ENCODE measurements at places on chromosomes 2 and 18.

- no peak for DNase-seq
Observed at GRCh38 chr2:170052151-170052550, 125.8 kb upstream of the MYO3B start.

GRCh38 chr2:39620067-39620466, 45.6 kb upstream of the TMEM178A start:
- no peak for DNase-seq

DNA sequence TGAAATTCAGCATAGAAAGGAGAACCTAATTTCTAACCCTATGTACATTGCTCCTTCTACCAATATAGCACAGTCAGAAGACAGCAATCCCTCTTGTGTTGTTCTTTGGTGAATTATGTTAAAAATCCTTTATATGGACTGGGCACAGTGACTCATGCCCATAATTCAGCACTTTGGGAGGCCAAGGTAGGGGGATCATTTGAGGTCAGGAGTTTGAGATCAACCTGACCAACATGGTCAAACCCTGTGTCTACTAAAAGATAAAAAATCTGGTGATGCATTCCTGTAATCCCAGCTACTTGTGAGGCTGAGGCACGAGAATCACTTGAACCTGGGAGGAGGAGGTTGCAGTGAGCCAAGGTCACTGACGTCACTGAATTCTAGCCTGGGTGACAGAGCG, 195.6 kb downstream of the TMX3 start:
- DNase-seq = no peak

DNA sequence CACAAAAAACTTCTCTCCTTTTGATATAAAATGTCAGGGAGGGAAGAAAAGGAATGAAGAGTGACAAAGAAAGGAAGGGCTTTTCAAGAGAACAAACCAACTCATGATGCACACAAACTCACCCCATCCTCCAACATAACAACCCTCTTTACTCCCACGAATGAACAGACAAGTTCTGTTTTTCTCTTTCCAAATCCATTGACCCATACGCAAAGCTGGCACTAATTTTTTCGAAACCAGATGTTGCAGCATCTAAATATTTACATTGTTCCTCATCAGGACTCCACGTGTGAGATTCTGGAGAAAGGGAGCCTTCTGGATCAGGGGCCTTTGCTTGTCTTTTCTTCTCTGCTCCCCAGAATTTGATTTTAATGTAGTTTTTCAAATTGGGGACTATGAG, 143.3 kb upstream of the BCL2L11 start:
- no peak for DNase-seq

DNA sequence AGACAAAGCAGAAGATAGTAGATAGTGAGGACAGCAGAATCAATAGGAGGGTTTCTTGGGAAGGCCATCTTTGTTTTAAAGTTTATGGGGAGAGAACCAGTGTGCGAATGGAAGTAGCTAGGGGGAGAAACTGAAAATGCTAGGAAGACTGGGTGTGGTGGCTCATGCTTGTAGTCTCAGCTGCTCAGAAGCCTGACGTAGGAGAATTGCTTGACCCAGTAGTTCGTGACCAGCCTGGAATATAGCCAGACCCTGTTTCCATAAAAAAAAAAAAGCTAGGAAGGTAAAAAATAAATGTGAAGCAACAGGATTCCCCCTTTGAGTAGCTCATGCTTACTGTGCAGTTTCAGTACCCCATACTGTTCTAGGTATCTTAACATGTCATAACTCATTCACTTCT, 19.2 kb upstream of the DRC1 start:
- DNase-seq = no peak

GRCh38 chr2:189049709-189050164, 75.6 kb downstream of the COL3A1 start:
- no peak for DNase-seq

DNA sequence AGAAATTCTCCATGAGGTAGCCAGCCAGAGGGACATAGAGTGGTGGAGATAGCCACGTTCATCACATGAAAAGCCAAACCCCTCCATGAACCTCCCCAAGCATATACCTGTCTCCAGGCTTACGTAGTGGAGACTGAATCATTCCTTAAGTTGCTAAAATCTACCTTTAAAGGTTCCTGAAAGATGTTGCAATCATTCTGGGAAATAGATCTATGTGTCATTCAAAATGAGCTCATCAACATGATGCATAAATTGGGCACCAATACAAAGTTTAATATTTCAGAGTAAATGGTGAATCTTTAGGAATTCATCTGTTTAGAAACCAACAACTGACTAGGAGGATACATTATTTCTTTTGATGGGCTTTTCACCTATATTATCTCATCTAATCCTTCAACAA, 362.6 kb upstream of the ID2 start:
- DNase-seq = no peak

- no peak for DNase-seq
Observed at GRCh38 chr18:32920796-32921787, 148.3 kb upstream of the KLHL14 start.

GRCh38 chr2:109218792-109219126, 89.8 kb downstream of the SH3RF3 start:
- DNase-seq = no peak

- DNase-seq = no peak
Observed at GRCh38 chr18:68397241-68398035, 317.5 kb downstream of the TMX3 start.

- no peak for DNase-seq
Observed at GRCh38 chr2:188875104-188875503, 99.1 kb upstream of the COL3A1 start.

- no peak for DNase-seq
Observed at GRCh38 chr2:107525406-107525805, 301.3 kb upstream of the RGPD4 start.

Measured in CD4-positive, alpha-beta T cell (primary cell).